ENCODE measurements at places on chromosomes 6 and 20.

DNA sequence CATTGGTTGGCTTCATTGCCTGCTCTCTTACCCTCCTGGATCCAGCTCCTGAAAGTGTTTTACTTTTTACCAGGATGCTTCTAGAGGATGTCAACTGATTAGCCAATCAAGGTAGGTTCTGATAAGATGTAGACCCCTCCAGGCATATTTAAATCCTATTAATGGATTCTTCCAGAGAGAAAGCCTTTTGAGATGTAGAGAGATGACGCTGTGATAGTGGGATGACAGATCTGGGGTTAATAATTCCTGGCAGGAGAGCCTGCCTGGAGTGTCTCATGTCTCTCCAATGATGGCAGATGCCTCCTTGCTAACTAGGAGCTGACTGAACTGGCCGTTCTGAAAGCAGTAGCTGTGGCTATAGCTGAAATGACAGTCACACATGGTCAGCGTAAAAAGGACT lies 116.9 kb upstream of the DTNBP1 start:
- no peak for DNase-seq

DNA sequence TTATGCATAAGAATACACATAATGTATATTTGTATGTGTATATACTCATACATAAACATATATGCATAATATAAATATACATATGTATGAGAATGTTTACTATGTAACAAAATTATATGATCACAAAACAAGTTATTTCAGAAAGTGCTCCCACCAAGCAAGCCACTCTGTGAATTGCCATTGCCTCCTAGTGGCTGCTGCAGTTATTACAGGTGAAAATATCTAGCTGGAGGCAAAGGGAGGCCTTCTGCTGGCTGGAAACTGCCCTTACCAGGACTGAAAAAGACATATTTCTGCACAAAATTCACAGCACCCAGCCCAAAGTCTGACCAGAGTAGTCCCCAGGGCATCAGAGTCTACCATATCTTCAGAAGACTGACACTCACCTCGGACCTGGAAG lies 14.4 kb upstream of the ADAM33 start:
- DNase-seq, result no peak

DNA sequence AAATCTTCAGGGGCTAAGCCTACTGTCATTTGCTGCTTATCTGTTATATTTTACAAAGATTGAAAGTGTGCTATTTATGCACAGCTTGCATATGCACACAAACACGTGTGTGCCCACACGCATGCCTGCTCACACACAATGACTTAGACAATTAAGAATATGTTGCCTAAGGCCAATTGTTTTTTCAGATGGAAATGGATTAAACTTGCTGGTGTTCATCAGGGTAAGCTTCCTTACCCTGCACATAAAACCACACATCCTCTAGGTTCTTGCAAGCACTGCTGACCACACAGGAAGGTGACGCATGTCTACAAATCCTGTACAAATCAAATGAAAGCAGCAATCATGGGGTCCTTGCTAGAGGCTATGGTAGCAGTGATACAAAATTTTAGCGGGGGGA lies 58.4 kb downstream of the GJA10 start:
- peak; percentile 10 for DNase-seq

DNA sequence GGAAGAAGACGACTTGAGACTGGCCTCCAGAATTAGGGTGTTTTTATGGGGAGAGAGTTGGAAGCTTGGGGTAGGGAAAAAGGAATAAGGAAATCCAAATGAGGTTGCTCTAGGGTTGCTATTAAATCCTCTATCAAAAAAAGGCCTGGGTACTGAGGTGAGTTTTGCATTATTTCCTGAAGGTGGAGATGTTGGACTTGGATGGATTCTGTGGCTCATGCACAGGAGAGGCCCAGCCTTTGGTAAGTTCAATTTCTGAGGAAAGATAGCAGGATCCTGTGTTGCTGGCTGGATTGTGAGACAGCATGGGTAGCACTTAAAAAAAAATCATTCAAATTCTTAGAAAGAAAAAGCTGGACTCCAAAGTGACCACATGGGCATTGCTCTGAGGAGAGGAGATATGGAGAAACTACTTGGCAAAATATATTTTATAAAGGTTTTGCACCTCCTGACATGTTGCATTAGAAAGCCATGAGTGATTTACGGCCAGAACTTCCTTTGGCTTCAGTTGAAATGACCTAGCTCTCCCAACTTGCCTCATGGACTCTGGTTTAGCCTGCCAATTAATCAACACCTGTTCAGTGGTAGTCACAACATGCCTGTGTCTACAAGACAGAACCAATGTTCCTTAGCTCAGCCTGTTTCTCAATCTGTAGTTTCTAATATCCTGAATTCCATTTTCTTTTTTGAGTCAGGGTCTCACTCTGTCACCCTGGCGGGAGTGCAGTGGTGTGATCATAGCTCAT lies 152.1 kb upstream of the RALGAPA2 start:
- no peak for DNase-seq

GRCh38 chr20:9374480-9374879 lies 139.9 kb upstream of the LAMP5 start:
- no peak for DNase-seq

DNA sequence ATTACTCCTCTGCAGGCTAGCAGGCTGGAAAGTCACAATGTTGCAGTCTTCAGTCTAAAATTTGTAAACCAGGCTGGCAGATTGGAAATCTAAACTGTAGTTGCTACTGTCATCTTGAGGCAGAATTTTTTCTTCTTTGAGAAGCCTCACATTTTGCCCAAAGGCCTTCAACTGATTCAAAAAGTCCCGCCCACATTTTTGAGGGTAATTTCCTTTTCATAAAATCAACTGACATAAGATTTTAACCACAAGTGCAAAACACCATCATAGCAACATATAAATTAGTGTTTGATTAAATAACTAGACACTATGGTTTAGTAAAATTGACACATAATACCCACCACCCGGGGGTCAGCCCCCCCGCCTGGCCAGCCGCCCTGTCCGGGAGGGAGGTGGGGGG lies 28.4 kb downstream of the HLA-C start:
- no peak for DNase-seq

GRCh38 chr20:16100111-16100510 lies 473.1 kb downstream of the KIF16B start:
- no peak for DNase-seq

DNA sequence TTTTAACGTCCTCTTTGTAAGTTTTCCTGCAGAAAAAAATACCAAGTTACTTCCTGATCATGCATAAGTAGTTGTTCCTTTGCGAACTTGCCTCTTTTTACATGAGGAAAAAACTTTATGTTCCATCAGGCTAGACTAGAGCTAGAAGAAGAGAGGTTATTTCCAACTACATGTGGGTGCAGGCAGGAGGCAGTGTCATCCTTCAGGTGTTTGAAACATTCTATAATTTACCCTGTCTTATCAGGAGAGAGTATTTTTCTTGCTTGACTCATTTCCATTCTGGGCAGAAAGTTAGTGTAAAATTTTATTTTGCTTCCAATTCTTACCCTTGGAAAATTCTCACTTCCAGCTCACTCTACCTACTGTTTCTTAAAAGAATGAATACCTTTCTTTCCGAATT lies 28.5 kb upstream of the EPHA7 start:
- no peak for DNase-seq

DNA sequence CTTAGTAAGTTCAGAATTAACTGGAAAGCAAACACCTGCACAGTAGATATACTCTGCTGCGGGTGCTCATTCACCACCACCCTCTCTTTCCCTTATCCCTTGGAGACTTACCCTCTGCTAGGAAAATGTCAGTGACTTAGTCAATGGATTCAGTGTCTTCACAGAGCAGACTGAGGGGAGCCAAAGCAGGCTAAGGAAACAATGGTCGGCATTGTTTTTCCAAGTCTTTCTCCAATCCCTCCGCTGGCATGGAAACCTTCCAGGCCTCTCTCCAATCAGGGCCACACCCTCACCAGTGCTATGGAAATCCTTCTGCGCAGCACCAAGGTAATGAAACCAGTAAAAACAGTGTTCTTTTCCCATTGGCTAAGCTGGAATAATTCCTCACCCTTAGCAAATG lies 531.2 kb downstream of the TFAP2B start:
- no peak for DNase-seq

All from activated CD4-positive, alpha-beta T cell treated with anti-CD3 and anti-CD28 coated beads for 24 hours (primary cell).